ENCODE measurements at places on chromosomes 1 and 21.

- no peak for DNase-seq
Measured at GRCh38 chr1:104853276-104853675, 1103.6 kb downstream of the AMY1C start.

- no peak for DNase-seq
Measured at GRCh38 chr21:35530766-35531165, 481.7 kb upstream of the RUNX1 start.

DNA sequence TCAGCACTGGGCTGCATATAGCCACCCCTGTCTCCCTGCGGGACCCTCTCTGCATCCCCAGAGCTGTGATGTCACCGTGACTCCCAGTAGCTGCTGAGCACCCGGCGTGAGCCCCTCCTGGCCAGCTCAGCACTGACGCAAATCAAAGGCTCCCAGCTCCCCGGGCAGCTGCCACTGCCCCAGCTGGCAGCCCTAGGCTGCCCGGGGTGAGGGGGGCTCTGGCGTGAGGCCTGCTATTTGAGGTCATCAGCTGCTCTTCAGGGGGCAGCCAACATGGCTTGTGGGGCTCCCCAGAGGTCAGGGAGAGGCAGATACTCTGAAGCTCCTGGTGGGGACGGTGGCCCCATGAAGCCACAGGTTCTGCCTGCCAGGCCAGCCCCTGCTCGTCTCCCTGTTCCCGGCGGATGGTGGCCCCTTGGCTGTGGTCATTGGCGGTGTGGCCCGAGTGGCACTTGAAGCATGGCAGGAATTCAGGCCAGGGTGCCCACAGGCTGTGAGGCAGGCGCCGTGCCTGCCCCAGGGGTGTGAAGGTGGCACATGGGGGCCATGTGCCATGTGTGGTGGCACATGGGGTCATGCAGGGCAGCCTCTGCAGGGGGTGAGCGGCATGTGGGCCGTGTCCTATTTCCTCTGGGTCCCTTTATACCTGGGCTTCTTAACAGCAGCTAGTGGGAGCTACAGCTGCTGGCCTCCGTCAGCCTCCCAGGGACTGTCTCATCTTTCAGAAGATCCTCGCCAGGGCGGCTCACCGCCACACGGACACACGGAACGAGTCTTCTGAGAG lies 85.4 kb downstream of the SIK1 start:
- no peak for DNase-seq

DNA sequence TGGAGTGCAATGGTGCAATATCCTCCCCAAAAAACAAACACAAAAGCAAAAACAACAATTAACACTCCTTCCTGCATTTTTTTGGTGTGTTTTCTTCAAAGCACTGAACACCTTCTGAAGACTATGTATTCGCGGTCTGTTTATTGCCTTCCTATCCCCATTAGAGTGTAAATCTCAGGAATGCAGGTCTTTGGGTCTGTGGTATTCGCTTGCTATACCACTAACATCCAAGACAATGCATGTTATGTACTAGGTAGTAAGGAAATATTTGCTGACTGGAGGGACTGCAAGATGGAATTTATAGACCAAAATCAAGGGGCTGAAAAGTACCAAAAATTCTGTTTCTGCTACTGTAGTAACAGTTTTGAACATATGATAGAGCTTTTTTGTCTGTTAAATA lies 299.4 kb downstream of the RYR2 start:
- no peak for DNase-seq

DNA sequence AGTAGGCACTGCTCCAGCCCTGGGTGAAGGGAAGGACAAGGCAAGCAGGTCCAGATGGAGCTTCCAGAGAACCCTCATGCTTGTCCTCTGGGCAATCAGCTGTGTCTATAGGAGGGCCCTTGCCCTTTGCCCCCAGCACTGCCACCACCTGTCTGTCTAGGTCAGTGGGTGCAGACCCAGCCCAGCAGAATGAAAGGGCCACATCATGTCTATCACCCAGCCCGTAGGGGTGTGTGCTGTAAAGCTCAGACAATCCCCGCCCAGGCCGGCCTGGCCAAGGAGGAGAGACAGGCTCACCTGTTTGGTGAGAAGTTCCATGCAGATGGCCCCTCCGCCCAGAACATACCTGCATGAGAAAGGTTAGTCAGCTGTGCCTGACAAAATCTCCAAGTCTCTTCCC lies 7.0 kb downstream of the UBE2Q1 start:
- DNase-seq, result no peak

DNA sequence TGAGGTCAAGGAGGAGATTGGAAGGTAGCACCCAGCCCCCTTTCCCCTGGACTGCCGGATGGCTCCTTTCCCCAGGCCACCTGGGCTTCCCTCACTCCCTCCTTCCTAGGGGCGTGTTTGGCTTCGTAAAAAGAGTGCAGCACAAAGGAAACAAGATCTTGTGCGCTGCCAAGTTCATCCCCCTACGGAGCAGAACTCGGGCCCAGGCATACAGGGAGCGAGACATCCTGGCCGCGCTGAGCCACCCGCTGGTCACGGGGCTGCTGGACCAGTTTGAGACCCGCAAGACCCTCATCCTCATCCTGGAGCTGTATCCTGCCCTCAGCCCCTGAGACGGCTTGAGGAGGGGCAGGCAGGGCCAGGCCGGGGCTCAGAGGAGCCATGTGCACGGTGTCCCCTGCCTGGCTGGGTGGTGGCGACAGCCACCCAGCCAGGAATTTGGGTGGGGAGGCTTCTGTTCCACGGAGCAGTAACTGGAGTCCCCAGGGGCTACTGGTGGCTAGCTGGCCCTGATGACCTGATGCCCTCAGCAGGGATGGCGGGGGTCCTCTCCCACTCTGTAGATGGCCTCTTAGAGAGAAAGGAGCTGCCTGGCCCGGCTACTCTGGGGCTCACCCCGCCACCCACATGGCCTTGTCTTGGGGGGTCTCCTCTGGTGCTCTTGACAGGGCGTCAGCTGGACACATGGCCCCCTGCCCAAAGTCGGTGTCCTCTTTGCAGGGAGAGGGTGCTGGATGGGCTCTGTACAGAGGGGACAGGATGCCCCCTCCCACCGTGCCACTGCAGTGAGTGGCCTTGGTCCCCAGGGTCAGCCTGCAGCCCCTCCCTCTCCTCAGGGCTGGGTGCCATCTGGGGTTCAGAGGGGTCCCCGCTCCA lies 39.5 kb downstream of the TRIM11 start:
- no peak for DNase-seq

- no peak for DNase-seq
Measured at GRCh38 chr1:219661464-219662092, 48.7 kb upstream of the ZC3H11B start.

DNA sequence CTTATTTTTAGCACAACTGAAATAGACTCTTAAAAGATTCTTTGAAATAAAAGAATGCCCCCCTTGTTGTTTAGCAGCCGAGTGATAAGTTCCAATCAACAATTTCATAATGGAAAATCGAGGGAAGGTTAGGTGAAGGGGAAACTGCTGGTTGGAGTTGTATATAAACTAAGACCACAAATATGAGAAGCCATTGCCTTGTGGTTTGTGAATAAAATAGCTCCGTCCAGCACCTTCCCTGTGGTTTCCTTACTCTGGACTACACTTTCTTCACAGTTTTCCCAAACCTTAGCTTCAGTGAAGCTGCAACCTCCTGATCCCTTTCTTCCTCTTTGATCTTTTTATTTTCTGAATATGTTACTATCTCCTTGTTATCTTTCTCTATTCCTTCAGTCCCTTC lies 6.7 kb upstream of the RAB3GAP2 start:
- no peak for DNase-seq

DNA sequence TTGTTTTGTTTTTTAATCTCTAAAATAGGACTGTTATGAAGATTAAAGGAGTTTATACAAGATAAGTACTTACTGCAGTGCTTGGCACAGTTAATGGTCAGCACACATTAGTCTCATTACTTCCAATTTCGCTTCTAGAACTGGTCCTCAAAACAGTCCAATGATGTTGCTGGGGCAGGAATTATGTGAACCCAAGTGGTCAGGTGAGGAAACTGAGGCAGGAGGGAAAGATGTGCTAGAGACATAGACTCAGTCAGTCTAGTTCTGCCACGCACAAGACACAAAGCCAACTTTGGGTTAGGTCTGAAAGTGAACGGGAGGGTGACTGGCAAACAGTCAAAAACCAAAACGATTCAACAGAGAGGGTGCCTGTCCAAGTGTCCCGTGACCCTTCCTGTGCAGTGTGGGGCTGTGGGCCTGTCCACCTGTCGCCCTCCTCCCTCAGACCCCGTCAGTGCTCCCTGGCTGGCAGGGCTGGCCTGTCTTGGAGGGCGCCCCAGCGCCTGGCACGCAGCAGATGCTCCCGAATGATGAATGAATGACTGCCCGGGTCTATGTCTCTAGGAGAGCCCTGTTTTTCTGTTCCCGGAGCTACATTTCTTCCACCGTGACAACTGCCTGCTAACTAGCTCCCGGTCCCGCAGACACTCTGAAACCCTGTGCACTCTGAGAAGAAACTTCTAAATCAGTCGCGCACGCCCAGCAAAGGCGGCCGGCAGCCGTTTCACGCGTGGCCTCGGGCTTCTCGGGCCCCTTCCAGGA lies 2.4 kb downstream of the LRP8 start:
- peak; percentile 8 for DNase-seq

- DNase-seq, result peak; percentile 66
Measured at GRCh38 chr1:93614986-93615581, 66.6 kb downstream of the BCAR3 start.

DNA sequence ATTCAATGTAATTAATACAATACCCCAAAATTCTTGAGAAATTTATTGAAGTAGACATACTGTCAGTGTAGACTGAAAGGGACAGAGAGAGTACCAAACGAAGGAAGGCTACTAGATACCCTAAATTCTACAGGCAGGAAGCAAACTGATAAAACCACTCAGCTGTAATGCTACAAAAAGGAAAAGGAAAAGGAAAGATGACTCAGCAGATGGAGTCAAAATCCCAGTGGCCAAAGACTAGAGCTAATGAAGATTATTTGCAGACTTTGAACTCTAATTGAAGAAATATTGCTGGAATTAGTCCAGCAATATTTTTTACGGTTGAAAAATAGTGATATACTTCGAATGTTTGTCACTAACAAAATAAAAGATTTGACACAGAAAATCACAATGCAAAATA lies 671.9 kb downstream of the BRINP3 start:
- no peak for DNase-seq

DNA sequence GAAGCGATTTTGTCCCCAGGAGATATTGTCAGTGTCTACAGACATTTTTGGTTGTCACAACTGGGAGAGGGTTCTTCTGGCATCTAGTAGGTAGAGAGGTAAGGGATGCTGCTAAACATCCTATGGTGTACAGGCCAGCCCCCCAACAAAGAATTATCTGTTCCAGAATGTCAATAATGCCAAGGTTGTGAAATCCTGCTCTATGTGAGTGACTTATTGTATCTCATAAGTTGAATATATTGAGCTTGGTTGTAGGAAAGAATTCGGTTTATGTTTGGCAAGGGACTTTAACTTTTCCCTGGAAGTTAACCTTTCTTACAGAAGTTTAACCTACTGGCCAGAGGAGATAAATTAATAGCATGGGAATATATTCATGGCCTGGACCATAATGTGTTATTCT lies 52.6 kb upstream of the ANGPTL1 start:
- no peak for DNase-seq
